Vagina (tissue), 2 donors: ENCODE measurements at places on chromosomes 3 and 15.

- DNase-seq: no peak
These were observed 30.6 kb downstream of the FLNB start for GRCh38 chr3:58038675-58039292.

- DNase-seq: no peak
These were observed 9.5 kb upstream of the SEMA7A start for GRCh38 chr15:74443100-74443909.

DNA sequence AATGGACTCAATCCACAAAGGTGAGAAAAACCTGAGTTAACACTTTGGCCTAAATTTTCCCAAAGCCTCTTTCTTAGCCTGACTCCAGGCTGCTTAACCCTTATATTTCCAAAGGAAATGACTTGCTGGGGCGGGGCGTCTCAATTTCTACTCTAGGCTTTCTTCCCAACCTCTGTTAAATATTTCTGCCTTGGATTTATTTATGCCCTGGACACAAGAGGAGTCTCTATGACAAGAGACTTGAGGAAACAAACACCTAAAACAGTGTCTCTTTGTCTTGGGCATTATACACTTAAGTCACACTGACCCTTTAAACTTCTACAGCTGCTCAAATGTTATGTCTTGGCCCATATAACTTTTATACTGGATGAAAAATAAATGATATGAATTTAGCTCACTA lies 28.3 kb upstream of the AP4E1 start:
- no peak for DNase-seq

DNA sequence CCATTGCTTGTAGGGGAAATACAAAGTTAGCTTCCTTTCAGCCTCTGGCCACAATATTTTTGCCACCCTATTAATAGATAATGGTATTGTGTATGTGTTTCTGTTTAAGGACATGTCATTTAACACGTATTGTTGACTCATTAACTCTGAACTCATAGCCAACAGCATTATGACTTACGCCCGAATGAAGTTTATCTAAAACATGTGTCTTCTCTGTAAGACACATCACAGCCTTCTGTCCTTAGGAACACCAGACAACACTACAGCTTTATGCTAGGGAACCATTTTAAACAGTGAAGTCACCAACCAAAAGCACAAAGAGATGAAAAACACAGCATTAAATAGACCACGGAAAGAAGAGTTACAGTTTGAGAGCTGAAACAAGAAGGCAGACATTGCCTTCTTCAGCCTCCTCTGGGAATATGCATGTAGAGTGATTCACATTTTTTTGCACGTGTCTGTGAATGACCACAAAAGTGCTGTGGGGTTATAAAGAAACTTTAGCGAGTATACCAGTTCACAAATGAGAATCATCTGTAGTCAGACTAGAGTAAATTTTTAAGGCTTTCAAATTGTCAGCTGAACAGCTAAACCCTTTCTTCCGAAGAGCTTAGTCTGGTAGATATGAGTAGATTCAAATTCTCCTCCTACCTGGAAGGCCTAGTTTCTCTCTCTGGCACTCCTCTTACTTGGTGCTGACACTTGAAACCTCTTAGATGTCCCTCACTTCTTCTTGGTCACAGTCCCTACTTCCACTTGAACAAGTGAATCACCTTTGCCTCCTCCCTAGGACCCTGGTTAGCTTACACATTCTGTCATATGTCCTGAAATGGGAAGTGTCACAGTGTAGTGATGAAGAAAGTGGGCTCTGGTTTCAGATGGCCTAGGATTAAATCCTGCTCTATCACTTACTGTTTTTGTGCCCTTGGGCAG lies 32.2 kb downstream of the MCTP2 start:
- DNase-seq: no peak

DNA sequence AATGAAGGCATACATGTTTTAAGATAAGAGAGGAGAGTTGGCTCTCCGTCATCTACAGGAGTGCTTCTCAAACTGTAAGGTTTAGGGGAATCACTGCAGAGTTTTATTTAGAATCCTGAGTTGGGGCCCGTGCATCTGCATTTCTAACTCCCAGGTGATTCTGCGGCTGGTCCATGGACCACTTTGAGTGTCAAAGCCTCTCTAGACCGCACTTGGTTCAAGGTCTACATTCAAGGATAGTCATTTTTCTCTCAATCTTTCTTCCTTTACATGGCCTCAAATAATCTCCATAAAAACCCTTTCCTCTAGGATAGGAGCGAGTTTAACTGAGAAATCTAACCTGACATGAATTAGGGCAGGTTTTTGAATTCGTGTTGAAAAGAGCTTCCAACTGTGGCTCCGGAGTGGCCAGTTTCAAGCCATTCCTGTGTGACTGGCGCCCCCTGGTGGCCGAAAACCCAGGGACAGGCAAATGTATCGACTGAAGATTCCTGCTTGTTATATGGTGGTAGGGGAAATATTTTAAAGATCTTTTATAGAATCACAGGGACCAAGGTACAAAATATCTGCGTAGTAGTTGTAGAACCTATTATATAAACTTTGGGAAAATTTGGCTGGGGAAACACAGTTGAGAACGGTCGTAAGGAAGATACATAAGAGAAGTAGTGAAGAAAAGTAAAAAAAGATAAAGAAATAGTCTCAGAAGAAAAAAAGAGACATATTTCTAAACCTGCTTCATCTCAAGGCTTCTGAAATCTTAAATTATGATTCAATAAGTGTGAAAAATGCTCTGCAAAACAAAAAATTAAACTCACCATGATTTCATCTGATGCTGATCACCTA lies 11.9 kb downstream of the GABRR3 start:
- DNase-seq: no peak

DNA sequence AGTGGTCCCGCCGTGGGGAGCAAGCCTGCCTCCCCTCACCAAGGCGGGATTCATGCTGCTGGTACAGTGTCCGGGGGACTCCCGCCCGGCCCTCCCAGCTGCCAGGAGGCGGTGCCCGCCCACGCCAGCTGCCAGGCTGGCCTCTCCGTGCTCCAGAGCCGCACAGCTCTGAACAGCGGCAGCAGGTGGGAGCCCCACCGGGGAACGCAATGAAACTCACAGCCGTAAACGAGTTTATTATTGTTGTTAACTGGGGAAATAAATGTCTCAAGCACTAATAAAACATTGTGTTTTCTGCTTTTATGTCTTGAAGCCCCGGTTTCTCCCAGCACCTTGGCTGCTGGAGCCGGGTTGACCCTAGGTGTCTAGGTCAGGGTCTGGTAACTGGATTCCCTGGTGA lies 317.7 kb upstream of the TLE3 start:
- no peak for DNase-seq

DNA sequence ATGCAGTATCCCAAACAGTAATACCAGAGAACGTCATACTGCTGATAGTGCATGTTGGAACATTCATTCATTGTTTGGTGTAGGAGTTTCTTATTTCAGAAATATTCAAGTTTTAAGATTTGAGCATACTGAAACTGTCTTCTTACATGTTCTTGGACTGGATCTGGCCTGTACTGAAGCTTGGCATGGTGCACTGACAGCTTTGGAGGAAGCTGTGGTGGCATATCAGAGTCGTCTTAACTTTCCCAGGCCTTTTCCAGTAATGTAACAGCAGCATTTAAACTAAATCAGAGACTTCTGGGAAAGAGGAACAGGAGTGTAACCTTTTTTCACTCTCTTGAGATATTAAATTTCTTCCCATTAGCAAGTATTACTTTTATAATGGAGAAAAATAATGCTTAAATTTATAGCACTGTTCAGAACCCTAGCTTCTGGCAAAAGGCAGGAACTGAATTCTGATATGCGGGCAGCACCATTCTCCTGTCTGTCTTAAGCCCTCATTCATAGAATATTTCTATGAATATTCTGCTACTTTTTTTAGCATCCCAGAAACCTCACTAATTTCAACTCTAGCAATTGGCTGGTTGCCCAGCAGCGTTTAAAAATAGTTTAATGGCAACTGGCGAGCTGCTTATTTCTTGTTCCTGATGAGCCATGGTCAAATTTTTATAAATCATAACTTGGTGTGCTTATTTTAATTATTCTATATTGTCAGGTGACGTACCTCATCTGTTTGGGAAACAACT lies 31.1 kb downstream of the DNAJC13 start:
- DNase-seq: no peak
